A549 (cell line): ENCODE measurements at places on chromosomes 11 and 22. TPM values are rescaled to one million over a fixed set of nuclear protein-coding genes. Genes with fewer than 3 reads are reported as not detected.
A peak's percentile ranks its signal among the peaks of the same experiment; 100 is the strongest.

GRCh38 chr11:120017582-120018150 lies 120.2 kb downstream of the TRIM29 start:
- DNase-seq, result no peak

DNA sequence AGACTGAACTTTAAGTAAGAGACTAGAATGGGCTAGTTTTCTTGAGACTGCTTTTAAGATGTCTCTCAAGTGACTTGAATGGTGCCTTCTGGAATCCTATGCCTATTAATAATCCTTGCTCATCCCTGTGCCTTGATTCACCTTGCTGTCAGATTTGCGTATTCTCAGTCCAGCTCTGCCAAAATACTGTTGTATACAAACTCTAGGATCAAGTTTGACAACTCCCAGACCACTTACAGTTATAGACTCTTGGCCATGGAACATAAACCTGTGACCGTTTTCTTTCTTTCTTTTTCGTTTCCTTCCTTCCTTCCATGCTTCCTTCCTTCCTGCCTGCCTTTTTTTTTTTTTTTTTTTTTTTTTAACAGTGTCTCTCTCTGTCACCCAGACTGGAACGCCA lies 2390.9 kb upstream of the RAG2 start:
- DNase-seq, result no peak

GRCh38 chr11:121510438-121510837 lies 57.7 kb upstream of the SORL1-AS1 start:
- DNase-seq, result no peak

DNA sequence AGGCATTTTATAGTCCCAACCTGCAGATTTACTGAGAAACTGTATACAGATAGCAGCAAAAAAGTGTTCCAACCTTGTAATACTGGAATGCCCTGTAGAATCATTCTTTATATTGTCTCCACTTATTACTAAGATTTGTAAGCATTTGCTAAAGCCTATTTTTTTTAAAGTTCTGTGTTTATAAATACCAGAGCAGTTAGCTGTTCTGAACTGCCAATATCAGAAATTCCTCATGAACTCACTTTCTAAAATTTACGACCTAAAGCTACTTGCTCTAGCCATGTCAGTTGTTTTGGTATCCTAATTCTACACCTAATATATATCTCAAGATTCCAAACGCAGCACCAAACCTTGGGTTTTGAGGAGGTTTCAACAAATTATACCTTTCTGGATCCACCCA lies 103.2 kb downstream of the C11orf65 start:
- DNase-seq, result no peak

DNA sequence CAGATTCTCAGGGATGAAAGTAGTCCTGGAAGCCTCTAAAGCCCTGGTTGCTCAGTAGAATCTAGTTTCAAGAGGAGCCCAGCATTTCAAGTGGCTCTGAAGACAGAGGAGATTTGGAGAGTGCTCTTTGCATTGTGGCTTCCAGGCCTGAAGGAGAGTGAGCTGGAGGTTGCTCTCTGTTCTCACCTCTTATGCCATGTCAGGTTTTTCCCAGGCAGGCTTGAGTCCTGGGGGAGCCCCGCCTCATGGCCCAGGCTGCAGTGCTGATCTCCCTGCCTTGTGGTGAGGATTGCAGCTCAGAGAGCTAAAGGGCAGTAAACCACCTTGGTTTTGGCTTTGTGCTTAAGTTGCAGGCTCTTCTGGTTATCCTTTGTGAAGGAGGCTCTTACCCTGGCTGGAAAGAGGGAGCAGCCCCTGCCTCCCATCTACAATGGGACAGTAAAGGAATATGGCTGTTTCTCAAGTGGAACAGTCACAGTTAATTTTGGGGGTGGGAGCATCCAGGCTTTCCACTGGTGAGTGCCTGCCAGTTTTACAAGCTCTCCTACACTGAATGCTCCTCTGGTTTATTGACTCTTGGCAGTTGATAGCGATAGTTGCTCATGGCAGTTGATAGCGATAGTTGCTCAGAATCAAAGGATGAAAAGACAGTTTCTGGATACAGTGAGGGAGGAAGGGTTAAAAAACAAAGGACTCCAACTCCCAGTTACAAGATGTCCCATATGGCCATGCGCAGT lies 32.6 kb downstream of the RCOR2 start:
- no peak for DNase-seq

- DNase-seq, result no peak
Measured at GRCh38 chr11:61706452-61707400, 26.5 kb downstream of the DAGLA start.

GRCh38 chr22:49398115-49398514 lies 429.6 kb downstream of the BRD1 start:
- DNase-seq, result no peak

GRCh38 chr11:32421992-32422391 lies 13.3 kb downstream of the WT1 start:
- DNase-seq, result no peak

DNA sequence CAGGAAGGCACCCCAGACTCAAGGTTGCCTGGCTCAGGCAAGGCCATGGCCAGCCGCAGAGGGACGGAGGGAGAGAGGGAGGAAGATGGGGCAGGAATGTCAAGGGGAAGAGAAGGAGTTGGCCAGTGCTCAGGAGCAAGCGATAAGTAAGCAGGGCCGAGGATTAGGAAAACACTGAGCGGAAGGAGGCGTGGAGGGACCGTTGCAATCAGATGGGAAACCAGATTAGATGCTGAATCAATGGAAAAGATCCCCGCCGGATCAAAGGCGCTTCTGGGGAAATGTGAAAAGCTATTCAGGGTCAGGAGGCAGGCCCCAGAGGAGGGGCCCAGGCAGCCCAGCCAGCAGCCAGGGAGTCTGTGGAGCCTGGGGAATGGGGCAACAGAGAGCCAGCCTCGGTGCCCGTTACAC lies 26.6 kb upstream of the MYEOV start:
- DNase-seq, result no peak

- DNase-seq, result peak; percentile 5
Measured at GRCh38 chr11:31397239-31397834, 27.7 kb downstream of the DNAJC24 start.

GRCh38 chr11:122181372-122181771 lies 65.4 kb upstream of the BLID start:
- DNase-seq, result no peak

- no peak for DNase-seq
Measured at GRCh38 chr11:72856551-72857345, 42.5 kb downstream of the ATG16L2 start.

DNA sequence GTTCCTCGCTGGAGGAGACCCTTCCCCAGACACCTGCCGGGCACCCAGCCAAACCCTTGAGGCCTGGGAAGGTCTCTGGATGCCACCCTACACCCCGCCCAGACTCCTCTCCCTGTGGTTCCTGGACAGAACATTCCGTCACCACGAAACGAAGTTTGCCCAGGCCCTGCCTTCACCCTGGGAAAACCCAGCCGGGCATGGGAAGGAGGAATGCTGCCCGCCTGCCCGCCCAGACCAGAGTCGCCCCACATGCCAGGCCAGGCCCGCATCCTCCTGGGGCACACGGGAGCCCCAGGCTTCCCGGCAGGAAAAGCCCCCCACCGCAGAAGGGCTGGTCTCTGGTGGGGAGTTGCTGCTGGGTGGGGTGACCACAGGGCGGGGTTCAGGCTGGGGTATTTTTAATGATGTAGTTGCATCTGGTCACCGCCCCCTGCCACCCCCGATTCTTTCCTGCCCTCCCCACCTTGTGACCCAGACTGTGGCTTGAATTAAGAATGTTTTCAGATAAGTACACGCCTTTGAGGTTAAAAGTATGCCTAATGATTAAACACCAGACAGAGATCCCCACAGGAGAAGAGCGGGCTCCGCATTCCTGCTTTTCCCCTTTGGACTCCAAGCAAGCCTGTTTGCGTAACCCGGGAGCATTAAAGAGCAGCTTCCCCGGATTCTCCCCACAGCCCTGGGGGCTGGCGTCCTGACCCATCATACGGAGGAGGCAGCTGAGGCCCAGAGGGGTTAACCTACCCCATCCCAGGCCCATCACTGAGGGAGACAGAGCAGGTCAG lies 44.6 kb upstream of the PPARA start:
- DNase-seq, result peak; percentile 85

DNA sequence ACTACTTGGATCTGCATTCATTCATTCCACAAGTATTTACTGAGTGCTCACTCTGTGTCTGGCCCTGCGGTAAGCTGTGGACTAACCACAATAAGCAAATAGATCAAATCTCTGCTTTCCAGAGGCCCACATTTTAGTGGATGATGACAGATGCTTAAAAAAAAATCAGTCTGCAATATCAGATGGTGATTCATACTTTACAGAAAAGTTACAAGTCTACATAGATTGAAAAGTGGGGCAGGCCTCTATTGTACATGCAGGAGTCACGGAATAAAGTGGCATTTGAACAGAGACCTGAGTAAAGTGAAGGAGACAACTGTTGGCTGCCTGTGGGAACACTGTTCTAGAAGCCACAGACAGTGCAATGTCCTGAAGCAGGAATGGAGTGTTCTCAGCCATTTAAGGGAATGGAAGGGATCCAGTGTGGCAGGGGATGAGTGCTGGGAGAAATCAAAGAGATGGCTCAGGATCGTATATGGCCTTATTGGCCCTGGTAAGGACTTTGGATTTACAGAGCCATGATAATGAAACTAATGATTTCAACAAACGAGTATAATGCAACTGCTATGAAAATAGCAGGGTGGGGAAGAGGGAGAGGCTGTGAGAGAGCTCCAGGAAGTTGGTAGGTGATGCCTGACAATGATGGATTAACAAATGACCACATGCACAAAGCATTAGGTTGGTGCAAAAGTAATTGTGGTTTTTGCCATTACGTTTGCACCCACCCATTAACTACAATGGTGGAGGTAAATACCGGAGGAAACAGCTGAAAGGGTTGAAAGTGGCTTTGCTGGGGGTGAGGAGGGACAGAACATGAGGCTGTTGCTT lies 31.1 kb downstream of the TMEM45B start:
- DNase-seq, result peak; percentile 61

GRCh38 chr11:70324376-70325115 lies 54.1 kb downstream of the PPFIA1 start:
- no peak for DNase-seq

DNA sequence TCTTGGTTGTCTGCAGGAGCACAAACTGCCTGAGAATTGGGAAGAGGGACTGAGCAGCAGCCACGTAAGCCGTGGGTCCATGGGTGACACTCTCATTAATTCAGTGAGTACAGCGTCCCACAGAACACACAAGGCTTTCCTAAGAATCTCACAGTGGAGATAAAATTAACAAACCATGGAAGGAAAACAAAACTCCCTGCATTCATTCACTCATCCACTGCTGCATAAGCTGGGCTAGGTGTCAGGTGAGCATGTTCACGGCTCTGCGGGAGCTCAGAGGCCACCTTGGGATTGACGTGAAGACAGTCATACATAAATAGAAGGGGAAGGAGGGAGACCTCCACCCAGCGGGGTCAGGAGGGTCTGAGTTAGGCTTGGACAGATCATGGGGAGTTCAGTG lies 1442.7 kb downstream of the TBC1D22A start:
- DNase-seq, result no peak

- DNase-seq, result no peak
Measured at GRCh38 chr11:114285599-114285998, 10.6 kb upstream of the NNMT start.

DNA sequence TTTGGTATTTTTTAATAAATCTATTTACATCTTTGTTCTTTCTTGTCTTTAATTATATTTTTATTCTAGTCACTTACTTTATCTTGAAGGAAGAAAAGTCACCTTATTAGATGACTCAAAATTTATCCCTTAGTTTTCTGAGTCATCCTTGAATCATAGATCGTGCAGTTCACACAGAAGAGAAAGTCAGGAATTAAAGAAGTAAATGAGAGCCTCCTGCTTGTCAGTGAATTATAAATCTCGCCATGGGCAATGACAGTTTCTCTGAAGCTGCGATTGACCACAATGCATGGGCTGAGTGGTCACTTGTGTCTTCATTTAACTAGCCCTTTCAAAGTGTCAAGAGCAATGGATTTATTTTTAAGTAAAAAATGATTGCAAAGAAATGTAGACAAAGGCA lies 91.2 kb downstream of the LUZP2 start:
- no peak for DNase-seq

- peak; percentile 85 for DNase-seq
Measured at GRCh38 chr22:30356449-30357235, at the start of the genes CCDC157 and SF3A1. Gene CCDC157, plus strand, starts transcription at chr22:30357007. Its CDS starts 8,994 bp downstream, at chr22:30366001. Gene SF3A1, minus strand, starts transcription at chr22:30356894. Its CDS starts 102 bp downstream, at chr22:30356792.

DNA sequence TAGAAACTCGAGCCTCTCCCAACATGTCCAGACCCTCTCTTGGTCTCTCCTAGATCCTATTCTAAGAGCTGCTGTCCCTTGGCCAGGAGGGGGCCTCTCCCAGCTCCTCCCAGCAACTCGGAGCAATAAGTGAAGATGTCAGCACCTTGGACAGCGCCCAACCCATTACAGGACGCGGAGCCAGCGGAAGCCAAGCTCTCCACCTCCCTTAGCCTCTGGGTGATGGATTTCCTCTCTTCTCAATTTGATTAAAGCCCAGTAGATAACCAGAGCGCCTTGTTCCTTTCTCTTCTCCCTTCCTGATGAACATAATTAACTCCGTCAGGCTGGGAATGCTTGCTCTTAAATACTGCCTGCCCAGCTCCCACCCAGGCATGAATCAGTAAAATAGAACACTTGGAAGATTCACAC lies 26.2 kb upstream of the TPBGL start:
- peak; percentile 79 for DNase-seq

DNA sequence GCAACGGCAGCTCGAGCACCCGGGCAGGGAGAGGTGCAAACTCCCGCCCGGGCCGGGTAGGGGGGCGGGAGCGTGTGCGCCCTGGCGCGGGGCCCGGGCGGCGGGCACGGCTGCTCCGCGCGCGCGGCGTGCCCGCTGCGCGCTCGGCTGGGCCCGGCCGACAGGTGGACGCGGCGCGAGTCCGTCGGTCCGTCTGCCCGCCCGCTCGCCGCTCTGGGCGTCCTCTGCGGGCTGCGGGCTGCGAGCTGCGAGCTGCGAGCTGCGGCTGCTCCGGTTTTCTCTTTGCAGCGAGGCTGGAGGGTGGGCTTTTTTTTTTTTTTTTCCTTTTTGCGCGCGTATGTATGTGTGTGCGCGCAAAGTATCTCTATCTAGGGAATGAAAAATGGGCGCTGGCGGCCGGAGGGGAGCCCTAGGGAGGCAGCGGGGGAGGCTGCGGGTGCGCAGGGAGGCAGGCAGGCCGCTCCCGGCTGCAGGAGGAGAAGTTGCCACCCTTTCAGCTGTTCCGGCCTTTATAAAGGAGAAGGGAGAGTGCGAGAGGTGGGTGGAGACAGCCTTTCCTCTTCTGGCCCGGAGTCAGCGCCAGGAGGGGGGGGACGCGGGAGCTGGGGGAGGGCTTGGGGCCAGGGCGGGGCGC lies at the start of gene PDGFB:
TSS of gene PDGFB (minus strand) at position 487 of the 634 bp plus-strand sequence. CDS start 1,019 bp downstream, outside the sequence.
- DNase-seq, result no peak

GRCh38 chr11:31375879-31376278 lies 6.2 kb downstream of the DNAJC24 start:
- no peak for DNase-seq

- no peak for DNase-seq
Measured at GRCh38 chr22:39489094-39490068, 12.7 kb upstream of the MIEF1 start.

Gene CHST1
- polyA plus RNA-seq, result 0.41 to 0.89 TPM (median 0.59 TPM) in 3 replicates

Gene ASCL2
- not detected in 3 replicates for polyA plus RNA-seq

Gene ADAMTS8
- polyA plus RNA-seq, result 0.26 to 0.34 TPM (median 0.33 TPM) in 3 replicates

Gene CYTH4
- polyA plus RNA-seq, result 0.10 to 0.24 TPM (median 0.15 TPM) in 3 replicates

Gene CD3E
- polyA plus RNA-seq, result not detected in 3 replicates

Gene RHOD
- polyA plus RNA-seq, result 24.8 to 33.2 TPM (median 32.7 TPM) in 3 replicates

Gene TIMP3
- 0.97 to 1.6 TPM (median 1.4 TPM) in 3 replicates for polyA plus RNA-seq

Gene CENPM
- polyA plus RNA-seq, result 34.7 to 40.1 TPM (median 36.5 TPM) in 3 replicates

Gene P2RY6
- polyA plus RNA-seq, result 8.8 to 11.2 TPM (median 9.1 TPM) in 3 replicates

Gene SHANK3
- polyA plus RNA-seq, result 2.1 to 2.4 TPM (median 2.3 TPM) in 3 replicates

Gene VPS26B
- 18.6 to 20.7 TPM (median 19.2 TPM) in 3 replicates for polyA plus RNA-seq

Gene ACTN3
- polyA plus RNA-seq, result not detected in 3 replicates
